ENCODE measurements at places on chromosomes 4 and X.

- H3K4me3 ChIP-seq = no peak overlapping the region
- H3K27ac ChIP-seq = no peak overlapping the region
- H3K4me1 ChIP-seq = peaks cover 5% of the 10 kb centered on the region
- H3K27me3 ChIP-seq = no peaks in the 10 kb centered on the region
- DNase-seq = no peak
Observed at GRCh38 chr4:71026086-71026485, 32.6 kb downstream of the DCK start.

DNA sequence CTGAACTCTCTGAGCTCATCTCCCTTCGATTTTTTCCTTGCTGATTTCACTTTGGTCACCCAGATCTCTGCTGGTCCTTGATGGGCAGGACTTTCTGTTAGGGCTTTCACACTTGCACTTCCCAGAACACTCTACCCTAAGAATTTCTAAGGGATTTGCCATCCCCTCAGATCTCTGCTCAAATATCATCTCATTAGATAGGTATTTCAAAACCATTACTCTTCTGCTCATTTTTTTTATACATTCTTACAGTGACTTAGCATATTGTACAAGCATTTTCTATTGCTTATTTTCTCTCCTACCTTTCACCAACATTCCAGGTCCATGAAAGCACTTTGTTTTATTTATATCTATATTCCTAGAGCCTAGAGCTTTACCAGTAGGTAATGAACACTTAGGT is 913.3 kb downstream of the PDHA2 start:
- H3K4me1 ChIP-seq = no peaks in the 10 kb centered on the region
- H3K36me3 ChIP-seq = no peaks in the 10 kb centered on the region
- no peak for DNase-seq

DNA sequence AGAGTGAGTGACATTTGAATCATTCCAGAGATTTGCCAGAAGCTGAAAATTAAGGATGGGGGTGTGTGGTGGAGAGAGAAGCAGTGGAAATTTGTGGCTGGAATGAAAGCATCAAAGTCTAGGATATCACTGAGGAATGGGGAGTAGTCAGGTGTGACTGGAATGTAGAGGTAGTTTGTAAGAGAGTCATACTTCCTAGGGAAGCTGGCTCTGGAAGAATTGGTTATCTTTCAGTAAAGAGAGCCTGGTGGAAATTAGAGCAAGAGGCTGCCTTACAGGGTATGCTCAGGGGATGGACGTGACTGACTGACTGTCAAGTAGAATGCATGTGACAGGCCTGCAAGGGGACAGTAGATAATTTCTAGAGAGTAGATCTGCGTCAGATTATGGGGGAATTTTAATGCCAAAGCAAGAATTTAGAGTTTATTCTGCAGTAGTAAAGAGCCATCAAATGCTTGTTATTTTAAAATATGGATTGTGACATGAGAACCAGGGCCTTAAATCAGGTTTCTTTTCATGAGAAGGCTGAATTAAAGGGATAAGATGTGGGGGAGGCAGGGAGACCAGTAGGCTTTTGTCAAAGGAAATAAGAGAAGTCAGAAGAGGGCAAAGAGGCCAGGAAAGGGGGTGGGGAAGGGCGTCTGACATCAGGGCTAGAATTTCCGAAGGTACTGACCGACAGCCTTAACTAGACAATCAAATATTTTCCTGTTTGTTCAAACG is 109.9 kb downstream of the AFF1 start:
- H3K27ac ChIP-seq = no peak overlapping the region
- H3K36me3 ChIP-seq = peaks cover 8% of the 10 kb centered on the region
- H3K27me3 ChIP-seq = no peaks in the 10 kb centered on the region
- no peak for DNase-seq
- no peak overlapping the region for H3K4me3 ChIP-seq

DNA sequence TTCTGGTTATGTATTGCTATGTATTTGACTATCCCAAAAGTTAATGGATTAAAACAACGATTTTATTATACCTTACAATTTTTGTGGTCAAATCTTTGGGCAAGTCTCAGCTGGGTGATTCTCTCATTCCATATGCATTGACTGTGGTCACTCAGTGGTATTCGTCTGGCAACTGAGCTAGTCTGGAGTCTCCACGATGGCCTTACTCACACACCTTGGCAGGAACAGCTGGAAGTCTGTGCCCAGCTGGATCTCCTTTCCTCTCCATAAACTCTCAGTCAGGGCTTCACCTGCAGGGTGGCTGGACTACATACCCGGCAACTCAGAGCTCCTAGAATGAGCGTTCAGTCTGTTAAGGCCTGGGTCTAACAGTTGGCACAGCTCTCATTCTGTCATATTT is 141.1 kb upstream of the WDFY3 start:
- no peaks in the 10 kb centered on the region for H3K36me3 ChIP-seq
- H3K27me3 ChIP-seq = peaks cover 3% of the 10 kb centered on the region
- DNase-seq = no peak
- H3K4me1 ChIP-seq = no peaks in the 10 kb centered on the region
- H3K27ac ChIP-seq = no peak overlapping the region

DNA sequence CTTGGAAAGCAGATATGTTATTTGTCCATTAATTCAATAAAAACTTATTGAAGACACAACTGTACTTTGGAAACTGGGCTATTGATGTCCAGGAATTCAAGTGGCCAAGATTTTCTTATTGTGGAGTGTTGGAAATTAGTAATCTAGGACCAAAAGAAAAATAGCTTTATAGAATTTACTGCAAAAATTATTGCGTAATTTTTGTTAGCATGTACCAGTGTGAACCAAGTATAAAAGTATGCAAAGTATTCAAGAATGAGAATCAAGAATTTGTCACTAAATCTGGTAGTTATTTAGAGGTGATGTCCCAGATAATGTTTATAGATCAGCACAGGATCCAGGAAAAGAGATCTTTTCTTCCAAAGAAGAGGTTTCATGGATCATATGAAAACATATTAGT is 468.9 kb upstream of the CTSO start:
- H3K4me1 ChIP-seq = no peaks in the 10 kb centered on the region
- no peaks in the 10 kb centered on the region for H3K36me3 ChIP-seq
- H3K27me3 ChIP-seq = no peaks in the 10 kb centered on the region
- no peak for DNase-seq
- no peak overlapping the region for H3K4me3 ChIP-seq

DNA sequence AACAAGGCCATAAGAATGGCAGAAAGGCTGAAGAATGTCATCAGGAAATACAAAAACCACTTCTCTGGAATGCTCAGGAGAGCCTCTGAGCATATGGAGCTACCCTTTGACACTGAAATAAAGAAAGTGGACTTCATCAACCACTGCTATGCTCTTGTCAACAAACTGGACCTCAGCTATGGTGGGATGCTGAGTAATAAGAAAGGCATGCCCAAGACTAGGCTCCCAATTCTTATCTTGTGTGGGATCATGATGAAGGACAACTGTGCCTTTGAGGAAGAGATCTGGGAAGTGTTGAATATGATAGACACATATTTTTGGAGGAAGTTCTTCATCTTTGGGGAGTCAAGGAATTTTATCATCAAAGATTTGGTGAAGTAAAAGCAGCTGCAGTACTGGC is 86.9 kb upstream of the MAGEB16 start:
- no peaks in the 10 kb centered on the region for H3K36me3 ChIP-seq
- H3K4me1 ChIP-seq = no peaks in the 10 kb centered on the region
- DNase-seq = no peak
- H3K27ac ChIP-seq = no peak overlapping the region
- H3K4me3 ChIP-seq = no peak overlapping the region

GRCh38 chr4:10239982-10240654 is 123.5 kb upstream of the WDR1 start:
- peaks cover 7% of the 10 kb centered on the region for H3K27me3 ChIP-seq
- no peak for DNase-seq
- H3K4me1 ChIP-seq = no peaks in the 10 kb centered on the region
- H3K36me3 ChIP-seq = no peaks in the 10 kb centered on the region

DNA sequence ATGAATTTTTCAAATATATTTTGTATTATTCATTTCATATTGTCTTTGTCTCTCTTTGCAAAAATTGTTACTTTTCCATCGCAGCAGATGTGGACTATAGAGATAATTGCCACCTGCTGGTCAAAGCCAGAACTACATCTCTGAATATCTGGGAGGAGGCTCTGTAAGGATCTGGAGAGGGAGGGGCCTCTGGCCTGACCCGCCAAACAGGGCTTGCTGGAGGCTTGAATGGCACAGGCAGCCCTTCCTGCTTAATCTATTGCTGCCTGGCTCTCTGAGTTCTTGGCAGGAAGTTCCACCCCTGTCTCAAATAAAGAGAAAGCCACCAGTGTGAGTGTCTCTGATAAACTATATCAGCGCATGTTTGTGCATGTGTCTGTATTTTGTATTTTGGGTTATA is 132.4 kb downstream of the ZMAT1 start:
- H3K27me3 ChIP-seq = no peaks in the 10 kb centered on the region
- H3K4me1 ChIP-seq = no peaks in the 10 kb centered on the region
- H3K27ac ChIP-seq = no peak overlapping the region
- no peaks in the 10 kb centered on the region for H3K36me3 ChIP-seq
- DNase-seq = peak; percentile 67
- H3K4me3 ChIP-seq = peak overlapping the region; percentile 21

DNA sequence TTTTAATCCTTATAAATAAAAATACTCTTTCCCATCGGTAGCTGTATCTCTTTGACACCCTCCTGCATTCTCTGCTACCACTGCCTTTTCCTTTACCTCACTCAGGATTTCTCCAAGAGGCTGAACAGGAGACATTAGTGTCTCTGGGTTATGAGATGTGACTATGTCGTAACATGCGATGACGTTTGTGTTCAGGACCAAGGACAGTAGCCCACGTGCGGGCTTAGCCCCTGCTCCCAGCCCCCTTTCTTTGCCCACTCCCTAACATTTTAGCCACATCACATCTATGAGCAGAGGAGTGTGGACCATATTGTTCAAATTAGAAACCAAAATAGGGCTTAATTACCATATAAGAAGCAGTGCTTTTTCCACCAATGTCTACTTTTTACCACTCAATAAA is 369.3 kb downstream of the FBXW7 start:
- no peak for DNase-seq
- H3K4me1 ChIP-seq = peaks cover 2% of the 10 kb centered on the region
- H3K36me3 ChIP-seq = no peaks in the 10 kb centered on the region
- H3K4me3 ChIP-seq = no peak overlapping the region

- H3K4me1 ChIP-seq = peaks cover 13% of the 10 kb centered on the region
- H3K36me3 ChIP-seq = peaks cover 35% of the 10 kb centered on the region
- DNase-seq = no peak
- H3K4me3 ChIP-seq = no peak overlapping the region
Observed at GRCh38 chr4:99082192-99082591, 6.4 kb downstream of the ADH5 start.

DNA sequence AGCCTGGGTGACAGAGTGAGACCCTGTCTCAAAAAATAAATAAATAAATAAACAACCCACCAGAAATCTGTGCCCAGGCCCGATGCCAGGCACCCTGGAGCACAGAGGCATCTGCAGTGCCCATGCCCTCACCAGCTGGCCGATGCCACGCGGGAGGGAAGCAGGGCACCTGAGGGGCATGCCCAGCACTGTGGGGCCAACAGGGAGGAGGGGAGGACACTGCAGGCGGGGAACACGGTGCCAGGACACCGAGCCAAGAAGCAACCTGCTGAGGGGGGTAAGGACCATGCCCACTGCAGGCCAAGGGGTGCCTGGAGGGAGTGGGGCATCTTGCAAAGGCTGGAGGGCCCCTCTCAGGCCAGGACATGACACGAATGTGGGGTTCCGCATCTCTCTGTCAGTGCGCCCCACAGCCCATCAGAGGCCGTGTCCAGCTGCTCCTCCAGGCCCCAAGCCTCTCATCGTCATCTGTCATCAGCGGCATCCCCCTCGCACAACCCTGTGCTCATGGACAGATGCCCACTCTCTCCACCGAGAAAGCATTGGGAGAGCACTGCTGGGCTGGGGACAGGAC is 13.3 kb upstream of the DUSP9 start:
- peaks cover 16% of the 10 kb centered on the region for H3K27me3 ChIP-seq
- H3K4me3 ChIP-seq = no peak overlapping the region
- H3K27ac ChIP-seq = no peak overlapping the region
- H3K36me3 ChIP-seq = peaks cover 2% of the 10 kb centered on the region

DNA sequence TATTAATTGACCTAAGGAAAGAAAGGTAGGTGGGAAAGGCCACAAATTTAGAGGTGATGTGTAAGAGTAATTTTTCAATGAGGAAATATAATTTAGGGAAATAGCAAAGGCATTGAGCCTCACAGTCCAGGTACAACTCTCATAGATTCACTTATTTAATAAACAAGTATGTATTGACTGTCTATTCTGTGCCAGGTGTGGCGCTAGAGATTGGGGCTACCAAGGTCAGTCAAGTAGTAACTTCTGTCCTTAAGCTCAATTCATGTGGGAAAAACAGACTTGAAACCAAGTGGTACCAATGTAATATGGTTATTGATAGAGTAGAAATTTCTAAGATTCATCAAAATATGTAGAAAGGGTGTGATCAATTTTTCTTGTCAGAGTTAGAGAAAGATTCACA is 257.5 kb downstream of the C4orf33 start:
- H3K27ac ChIP-seq = no peak overlapping the region
- H3K36me3 ChIP-seq = no peaks in the 10 kb centered on the region
- DNase-seq = no peak
- no peaks in the 10 kb centered on the region for H3K4me1 ChIP-seq
- H3K27me3 ChIP-seq = peaks cover 7% of the 10 kb centered on the region
- H3K4me3 ChIP-seq = no peak overlapping the region

- no peaks in the 10 kb centered on the region for H3K27me3 ChIP-seq
- DNase-seq = no peak
- H3K27ac ChIP-seq = no peak overlapping the region
- H3K4me1 ChIP-seq = no peaks in the 10 kb centered on the region
- H3K4me3 ChIP-seq = no peak overlapping the region
Observed at GRCh38 chr4:69057620-69058409, 38.5 kb upstream of the UGT2B7 start.

GRCh38 chr4:104574371-104574770 is 79.7 kb upstream of the CXXC4 start:
- H3K4me1 ChIP-seq = no peaks in the 10 kb centered on the region
- H3K4me3 ChIP-seq = no peak overlapping the region
- no peak for DNase-seq
- no peaks in the 10 kb centered on the region for H3K36me3 ChIP-seq
- H3K27me3 ChIP-seq = peaks cover 6% of the 10 kb centered on the region

- no peak overlapping the region for H3K4me3 ChIP-seq
- no peak overlapping the region for H3K27ac ChIP-seq
- no peaks in the 10 kb centered on the region for H3K27me3 ChIP-seq
- no peaks in the 10 kb centered on the region for H3K36me3 ChIP-seq
Observed at GRCh38 chr4:181645489-181645888, 597.7 kb upstream of the TENM3 start.

- H3K27ac ChIP-seq = no peak overlapping the region
- no peak for DNase-seq
- H3K36me3 ChIP-seq = no peaks in the 10 kb centered on the region
- no peaks in the 10 kb centered on the region for H3K27me3 ChIP-seq
- no peaks in the 10 kb centered on the region for H3K4me1 ChIP-seq
Observed at GRCh38 chr4:167101035-167101434, 133.3 kb downstream of the SPOCK3 start.

GRCh38 chr4:101763576-101763975 is 27.0 kb upstream of the BANK1 start:
- no peak overlapping the region for H3K27ac ChIP-seq
- peaks cover 8% of the 10 kb centered on the region for H3K4me1 ChIP-seq
- H3K36me3 ChIP-seq = peaks cover 3% of the 10 kb centered on the region
- no peak overlapping the region for H3K4me3 ChIP-seq
- H3K27me3 ChIP-seq = no peaks in the 10 kb centered on the region
